ENCODE measurements at places on chromosomes 5 and 9.

- no peak for ATAC-seq
Observed at GRCh38 chr9:35789541-35789940, 1.9 kb upstream of the NPR2 start.

GRCh38 chr9:86352440-86353077, 1.7 kb downstream of the TUT7 start:
- no peak for ATAC-seq

GRCh38 chr5:67842806-67843205, 372.8 kb upstream of the PIK3R1 start:
- ATAC-seq: no peak

GRCh38 chr9:109792951-109793546, 13.1 kb downstream of the PALM2AKAP2 start:
- ATAC-seq: peak; percentile 100

GRCh38 chr9:127567035-127567729, 44.9 kb upstream of the STXBP1 start:
- ATAC-seq: peak; percentile 46

All from motor neuron (in vitro differentiated cells).